IMR-90 (cell line): ENCODE measurements at places on chromosomes 1 and 21.

- no peak for DNase-seq
Observed at GRCh38 chr21:41066086-41066938, 101.6 kb upstream of the BACE2 start.

DNA sequence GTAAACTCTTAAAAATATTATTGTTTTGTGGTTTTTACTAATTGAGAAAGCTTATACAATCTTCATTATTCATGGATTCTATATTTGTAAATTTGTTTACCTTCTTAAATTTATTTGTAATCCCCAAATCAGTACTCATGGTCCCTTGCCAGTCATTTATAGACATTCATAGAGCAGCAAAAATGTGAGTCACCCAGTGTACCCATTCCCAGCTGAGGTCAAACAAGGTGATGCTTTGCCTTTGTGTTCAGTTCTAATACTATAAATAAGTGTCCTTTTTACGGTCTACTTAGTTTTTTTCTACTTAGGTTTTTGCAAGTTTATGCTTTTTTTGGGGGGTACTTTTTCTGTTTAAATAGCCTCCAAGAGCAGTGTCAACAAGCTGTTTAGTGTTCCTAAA, 36.1 kb downstream of the SORT1 start:
- DNase-seq, result peak; percentile 40

DNA sequence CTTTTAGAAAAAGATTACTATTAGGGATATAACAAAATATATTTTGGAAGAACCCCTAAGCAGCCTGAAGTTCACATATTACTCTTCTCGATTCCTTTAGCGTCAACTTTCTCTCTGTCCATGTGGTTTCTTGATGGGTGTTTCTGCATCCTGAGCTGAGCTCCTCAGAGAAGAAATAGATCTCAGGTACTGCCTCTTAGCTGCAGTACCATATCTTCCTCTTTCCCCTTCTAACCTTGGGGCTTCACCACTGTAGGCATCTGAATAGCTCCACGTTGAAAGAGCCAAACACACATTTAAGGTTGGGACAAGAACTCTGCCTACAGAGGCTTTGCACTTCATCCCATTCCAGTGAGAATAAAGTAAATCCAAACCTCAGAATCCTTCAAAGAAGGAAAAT, 59.2 kb downstream of the SAMSN1 start:
- DNase-seq, result no peak

- peak; percentile 47 for DNase-seq
Observed at GRCh38 chr1:51558375-51558924, 39.4 kb upstream of the EPS15 start.

- no peak for DNase-seq
Observed at GRCh38 chr1:248813546-248813945, 12.2 kb downstream of the SH3BP5L start.

- DNase-seq, result peak; percentile 5
Observed at GRCh38 chr1:168608796-168609715, 32.7 kb downstream of the XCL1 start.

- peak; percentile 16 for DNase-seq
Observed at GRCh38 chr1:175481126-175482070, 262.0 kb downstream of the TNR start.

- DNase-seq, result no peak
Observed at GRCh38 chr1:3001471-3002348, 19.6 kb upstream of the ACTRT2 start.

DNA sequence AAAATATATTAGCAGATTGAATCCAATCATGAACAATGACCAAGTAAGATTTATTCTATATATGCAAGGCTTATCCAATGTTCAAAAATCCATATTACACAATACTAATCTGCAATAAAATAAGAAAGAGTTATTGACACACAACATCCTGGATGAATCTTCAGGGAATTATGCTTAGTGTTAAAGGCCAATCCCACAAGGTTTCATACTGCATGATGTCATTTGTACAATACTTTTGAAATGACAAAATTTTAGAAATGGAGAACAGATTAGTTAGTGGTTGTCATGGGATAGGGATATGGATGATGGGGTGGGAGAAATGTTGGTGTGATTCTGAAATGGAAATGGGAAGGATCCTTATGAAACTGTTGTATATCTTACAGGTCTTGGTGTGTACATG, 425.7 kb downstream of the SIPA1L2 start:
- peak; percentile 6 for DNase-seq

GRCh38 chr1:108646648-108647269, 14.1 kb downstream of the HENMT1 start:
- DNase-seq, result peak; percentile 77

DNA sequence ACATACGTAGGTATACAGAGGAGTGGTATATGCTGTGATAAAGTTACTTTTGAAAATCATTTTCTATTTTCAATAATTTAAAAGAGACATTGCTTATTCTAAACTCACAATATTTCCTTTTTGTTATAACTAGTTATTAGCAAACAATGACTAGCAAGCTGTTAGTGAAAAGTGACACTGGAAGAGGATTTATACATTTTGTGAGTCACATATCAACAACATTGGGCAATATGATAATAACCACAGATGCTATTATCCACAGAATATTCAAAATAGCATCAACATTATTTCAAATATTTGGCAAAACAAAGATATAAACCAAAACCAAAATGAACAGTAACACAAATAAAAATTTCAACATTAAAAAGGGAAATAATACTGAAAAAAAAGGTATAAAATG, 104.0 kb upstream of the HP1BP3 start:
- peak; percentile 12 for DNase-seq

DNA sequence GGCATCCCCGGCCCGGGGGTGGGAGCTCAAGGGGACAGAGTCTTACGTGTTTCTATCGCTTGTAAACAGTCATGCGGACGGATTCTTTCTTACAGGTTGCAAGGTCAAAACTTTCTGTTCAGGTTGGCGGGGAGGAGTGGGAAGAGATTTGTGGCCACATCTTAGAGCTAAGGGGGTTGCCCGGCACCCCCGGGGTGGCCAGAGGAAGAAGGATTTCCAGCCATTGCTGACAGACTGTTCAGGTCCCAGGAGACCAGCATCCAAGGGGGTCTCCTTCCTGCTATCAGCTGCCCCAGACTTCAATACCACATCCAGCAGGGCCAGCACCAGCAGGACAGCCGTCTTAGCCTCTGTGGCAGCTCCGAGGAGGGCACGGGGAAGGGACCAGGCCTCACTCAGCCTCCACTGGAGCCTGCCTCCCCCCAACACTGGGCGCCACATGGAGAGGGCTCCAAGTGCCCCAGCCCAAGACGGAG, 52.0 kb downstream of the KIF21B start:
- DNase-seq, result no peak

DNA sequence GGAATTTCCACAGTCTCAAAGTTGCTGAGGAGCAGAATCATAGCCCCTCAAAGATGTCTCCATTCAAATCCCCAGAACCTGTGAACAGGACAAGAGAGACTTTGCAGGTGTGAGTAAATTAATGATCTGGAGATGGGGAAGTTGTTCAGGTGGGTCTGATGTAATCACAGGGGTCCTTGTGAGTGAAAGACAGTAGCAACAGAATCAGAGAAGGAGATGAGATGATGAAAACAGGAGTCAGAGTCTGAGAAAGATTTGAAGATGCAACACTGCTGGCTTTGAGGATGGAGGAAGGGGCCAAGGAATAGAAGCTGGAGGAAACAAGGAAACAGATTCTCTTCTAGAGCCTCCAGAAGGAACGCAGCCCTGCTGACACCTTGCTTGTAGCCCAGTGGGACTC, 81.5 kb downstream of the SELENOF start:
- DNase-seq, result no peak

DNA sequence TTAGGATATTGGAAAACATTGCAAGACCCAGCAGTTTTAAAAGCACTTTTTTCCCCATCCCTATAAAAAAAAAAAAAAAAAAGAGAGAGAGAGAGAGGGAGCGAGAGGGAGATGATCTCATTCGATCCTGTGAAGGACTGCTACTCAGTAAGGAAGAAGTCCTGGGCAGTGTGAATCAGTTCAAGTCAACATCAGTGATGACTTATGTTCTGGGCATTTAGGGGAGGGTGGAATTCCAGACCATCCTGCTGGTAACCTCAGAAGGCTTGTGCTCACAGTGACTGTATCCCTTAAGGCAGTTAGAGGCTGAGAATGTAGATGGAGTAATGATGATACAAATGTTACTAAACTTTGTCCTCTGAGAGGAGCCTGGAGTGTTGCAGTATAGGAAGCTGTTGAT, 151.4 kb downstream of the TGFB2 start:
- DNase-seq, result peak; percentile 100

GRCh38 chr1:90821152-90821787, 104.2 kb upstream of the BARHL2 start:
- no peak for DNase-seq
